ENCODE measurements at places on chromosomes 7 and 10.

- DNase-seq: no peak
Observed at GRCh38 chr10:92662848-92663247, 26.9 kb upstream of the HHEX start.

DNA sequence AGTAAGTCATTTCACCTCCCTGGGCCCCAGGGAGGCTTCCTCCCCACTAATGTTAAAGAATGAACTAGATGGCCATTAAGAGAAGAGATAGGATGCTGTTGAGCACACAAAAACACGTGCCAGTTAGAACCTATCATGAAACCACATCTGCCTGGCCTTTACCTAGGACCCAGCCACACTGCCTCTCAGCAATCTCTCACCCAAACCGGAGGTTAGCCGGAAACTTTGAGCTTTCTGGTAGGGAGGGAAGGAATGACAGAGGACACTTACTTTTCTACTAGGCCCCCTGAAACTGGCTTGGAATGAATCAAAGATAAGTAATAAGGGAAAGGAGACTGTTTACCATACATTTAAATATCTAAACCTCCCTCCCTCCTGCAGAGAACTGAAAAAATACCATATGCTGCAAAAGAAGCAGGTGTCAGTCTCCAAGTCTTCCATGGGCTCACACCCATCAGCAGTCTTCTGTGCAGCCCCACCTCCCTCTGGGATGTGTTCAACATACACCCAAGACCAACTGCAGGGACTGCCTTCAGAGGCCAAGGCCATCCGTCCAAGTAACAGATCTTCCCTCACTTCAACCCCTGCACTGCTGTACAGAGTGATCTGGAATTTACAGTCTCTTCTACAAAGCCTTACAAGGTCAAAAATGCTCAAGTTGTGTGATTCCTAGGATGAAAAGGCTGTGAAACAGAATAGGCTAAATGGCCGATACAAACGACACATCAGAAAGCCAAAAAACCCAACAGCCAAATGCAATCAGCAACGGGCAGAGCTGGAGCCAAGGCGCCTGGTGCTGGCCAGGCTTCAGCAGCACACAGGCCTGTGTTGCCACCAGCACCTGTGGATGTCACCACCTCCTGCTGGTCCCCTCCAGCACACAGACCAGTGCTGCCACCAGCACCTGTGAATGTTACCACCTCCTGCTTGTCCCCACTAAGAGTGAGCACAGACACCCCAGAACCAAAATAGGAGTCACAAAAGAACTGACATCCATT, 42.4 kb downstream of the SORBS1 start:
- peak; percentile 5 for DNase-seq

- DNase-seq: no peak
Observed at GRCh38 chr10:46293832-46294640, 7.2 kb downstream of the ANTXRL start.

- DNase-seq: no peak
Observed at GRCh38 chr10:90229486-90229885, 528.1 kb downstream of the KIF20B start.

- no peak for DNase-seq
Observed at GRCh38 chr7:76051840-76052239, 3.9 kb downstream of the MDH2 start.

- DNase-seq: no peak
Observed at GRCh38 chr10:23262928-23263327, 70.8 kb downstream of the PTF1A start.

- DNase-seq: no peak
Observed at GRCh38 chr10:71989661-71990454, 25.7 kb downstream of the CHST3 start.

DNA sequence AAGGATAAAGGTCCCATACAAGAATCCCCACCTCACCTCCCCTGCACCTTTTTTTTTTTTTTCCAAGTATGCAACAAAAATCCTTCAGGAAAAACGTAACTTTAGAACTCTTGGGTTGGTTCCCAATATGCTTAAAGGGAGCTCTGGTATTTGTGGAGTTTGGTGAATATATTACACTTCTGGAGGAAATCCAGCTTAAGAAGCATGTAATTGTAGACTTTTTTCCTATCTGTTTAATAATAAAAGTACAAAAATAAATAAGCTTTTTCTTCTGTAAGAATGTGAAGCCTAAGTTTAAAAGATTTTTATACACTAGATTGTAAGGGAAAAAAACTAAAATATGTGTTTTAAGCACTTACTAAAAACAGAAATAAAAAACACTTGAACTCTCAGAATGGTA, 102.3 kb downstream of the SORBS1 start:
- DNase-seq: no peak

DNA sequence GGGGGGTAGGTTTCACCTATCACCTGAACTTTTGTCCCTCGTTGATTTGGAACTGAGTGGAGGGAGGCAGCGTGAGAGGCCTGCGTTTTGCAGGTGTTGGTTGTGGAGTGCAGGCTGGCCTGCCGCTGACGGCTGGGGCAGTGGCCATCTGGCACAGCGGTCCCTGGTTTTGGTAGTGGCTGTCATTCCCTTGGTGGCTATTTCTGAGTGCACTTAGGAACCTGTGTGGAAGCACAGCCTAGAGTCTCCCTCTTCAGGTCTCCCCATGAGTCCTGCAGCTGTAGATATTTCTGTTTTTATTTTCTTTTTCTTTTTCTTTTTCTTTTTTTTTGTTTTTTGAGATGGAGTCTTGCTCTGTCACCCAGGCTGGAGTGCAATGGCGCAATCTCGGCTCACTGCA, 129.2 kb downstream of the CUL2 start:
- no peak for DNase-seq

DNA sequence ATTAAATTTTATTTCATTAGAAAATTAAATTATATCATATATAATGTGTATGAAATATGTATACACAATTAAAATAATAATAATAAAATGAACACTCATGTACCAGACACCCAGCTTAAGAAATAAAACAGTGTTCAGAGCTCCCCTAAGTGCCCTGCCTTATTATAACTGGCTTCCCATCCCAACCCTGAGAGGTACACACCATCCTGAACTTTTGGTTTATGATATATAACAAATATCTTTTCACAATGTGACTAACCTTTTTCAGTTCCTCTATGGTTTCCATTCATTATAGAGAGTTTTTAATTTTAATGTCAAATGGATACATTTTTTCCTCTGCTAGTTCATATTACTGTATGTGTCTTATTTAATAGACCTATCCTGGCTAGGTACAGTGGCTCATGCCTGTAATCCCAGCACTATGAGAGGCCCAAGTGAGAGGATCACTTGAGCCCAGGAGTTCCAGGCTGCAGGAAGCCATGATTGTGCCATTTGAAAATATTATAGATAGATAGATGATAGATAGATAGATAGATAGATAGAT, 24.0 kb upstream of the STEAP2 start:
- DNase-seq: no peak

DNA sequence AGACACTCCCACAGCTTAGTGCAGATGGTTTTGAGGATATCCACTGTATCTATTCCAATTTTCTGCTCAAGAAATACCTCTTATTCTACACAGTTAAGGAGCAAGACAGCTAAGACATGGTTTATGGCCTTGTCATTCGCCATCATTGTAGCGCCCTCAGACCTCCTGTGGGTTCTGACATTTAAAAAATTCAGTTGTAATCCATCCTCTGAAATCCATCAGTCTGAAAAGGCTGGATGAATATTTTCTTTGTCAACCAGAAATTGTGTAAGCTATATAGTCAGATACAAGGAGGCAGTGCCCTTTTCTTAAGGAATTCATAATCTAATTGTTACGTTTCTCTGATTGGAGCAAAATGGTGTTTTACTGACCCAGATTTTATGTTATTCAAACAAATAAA, 353.6 kb downstream of the GALNT17 start:
- DNase-seq: no peak

DNA sequence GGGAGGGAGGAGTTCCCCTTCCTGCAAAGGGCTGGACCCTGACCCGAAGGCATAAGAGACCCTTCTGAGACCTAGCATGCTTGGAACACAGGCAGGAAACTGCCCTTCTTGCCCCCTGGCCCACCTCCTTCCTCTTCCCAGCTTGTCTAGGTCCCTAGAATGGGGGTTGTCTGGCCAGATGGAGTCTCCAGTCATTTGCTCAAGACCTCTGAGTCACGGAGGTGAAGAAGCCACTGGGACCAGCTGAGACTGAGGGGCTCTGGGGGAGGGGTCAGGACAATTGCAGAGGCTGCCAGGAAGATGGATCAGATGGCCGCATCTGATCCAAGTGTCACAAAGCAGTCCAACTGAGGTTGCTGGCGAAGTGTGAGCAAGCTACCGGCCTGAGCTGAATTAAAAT, 46.2 kb downstream of the COL13A1 start:
- no peak for DNase-seq

DNA sequence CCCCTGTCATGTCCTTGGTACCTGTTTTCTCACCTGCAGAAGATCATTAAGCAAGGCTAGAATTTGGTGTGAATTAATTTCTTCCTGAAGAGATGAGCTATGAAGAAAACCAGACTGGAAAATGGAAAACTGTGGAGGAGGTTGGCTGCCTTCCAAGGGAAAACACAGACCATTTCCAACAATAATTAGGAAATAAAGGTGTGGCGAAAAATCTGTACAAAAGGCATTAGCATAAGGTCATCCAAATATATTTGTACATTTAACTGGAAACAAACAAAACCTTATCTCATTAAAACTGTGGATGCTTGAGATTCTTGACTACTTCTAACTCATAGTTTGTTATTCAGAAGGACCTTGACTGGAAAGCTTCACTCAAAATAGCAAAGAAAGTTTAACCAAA, 1.7 kb downstream of the STN1 start:
- DNase-seq: no peak

- no peak for DNase-seq
Observed at GRCh38 chr10:59229441-59229840, 53.0 kb downstream of the PHYHIPL start.

DNA sequence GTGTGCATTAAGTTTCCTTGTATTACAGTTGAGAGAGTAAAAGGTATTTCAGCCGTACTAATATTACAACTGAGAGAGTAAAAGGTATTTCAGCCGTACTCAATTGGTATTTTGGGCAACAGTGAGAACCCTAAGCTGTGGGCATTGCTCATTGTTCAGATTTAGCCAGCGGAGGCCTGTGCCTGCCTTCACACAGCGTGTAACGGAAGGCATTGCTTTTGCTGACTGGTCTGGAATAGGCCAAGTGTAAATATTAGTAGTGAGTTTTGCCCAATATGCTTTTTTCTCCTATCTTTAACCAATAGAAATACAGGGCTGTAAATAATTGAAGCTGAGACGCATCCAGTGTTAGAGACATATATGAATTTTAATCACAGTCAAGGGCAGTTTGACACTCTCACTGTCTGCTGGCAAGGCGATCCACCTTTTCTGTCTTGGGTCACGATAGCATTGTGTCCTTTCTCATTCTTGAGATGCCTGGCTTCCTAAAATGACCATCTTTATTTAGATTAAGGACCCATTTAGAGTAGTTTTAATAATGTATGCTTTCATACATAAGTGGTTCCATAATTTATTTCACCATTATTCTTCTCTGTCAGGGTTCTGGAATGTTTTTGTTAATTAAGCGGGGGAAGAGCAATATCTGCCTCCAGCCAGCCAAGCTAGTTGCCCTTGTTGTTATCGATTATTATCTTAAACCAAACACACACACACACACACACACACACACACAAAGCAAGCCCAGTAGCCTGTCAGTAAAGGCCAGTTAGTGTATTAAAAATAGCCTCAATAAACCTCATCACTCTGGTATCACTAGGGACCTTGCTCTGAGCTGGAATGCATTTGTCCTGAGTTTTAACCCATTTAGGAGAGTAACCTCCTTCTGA, 130.7 kb downstream of the CELF2 start:
- DNase-seq: no peak

DNA sequence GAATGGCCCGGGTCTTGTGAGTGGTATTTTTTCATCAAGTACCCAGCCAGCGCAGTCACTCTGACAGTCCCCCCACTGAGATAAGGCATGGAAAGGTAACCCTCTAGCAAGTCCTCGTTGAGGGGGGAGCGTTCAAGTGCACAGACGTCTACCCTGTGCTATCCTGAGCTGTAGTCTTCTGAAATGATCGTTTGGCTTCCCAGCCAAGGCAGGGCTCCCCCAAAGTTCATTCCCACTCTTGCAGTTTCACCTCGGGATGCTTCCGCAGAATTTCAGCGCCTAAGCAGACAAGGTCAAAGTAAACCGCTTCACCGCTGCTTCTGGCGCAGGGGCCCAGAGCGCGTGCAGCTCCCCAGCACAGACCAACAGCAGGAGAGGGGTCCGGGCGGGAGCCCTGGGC, 1.8 kb downstream of the INSYN2A start:
- no peak for DNase-seq

DNA sequence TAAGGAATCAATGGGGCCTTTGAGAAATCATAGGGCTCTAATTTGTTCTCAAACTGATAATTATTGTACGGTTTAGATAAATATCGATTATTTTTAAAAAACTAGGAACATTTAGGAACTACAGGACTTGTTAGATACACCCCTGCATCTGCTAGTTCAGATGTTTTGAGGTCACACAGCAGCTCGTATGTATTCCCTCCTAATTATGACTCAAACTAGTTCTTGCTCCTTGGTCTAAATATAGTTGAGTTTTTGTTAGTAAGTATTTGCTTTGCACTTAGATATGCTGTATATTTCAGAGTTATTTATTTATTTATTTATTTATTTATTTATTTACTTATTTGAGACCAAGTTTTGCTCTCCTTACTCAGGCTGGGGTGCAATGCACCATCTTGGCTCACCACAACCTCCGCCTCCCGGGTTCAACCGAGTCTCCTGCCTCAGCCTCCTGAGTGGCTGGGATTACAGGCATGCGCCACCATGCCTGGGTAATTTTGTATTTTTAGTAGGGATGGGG, 22.7 kb downstream of the PTER start:
- no peak for DNase-seq

Data from activated CD4-positive, alpha-beta T cell treated with anti-CD3 and anti-CD28 coated beads for 48 hours (primary cell).